ENCODE measurements at places on chromosomes 7 and 10.

GRCh38 chr10:89171996-89172395, 35.1 kb downstream of the CH25H start:
- no peak for DNase-seq

DNA sequence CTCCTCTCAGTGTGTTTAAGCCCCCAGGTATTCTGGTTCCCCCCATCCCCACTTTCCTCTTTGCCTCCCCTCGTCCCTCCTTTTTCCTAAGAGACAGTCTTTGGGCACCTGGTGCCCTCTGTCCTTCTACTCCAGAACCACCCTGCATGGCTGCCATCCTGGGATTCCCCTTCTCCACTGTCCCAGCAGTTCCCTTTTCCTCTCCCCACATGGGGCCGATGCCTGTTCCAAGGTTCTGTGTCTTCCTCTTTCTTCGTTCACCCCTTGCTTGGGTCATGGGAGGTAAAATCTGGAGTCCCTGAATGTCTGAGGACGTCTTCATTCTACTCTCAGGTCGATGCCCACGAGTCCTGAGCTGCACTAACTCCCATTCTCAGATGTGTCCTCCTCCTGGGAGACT, 120.8 kb downstream of the TAX1BP1 start:
- DNase-seq, result no peak

DNA sequence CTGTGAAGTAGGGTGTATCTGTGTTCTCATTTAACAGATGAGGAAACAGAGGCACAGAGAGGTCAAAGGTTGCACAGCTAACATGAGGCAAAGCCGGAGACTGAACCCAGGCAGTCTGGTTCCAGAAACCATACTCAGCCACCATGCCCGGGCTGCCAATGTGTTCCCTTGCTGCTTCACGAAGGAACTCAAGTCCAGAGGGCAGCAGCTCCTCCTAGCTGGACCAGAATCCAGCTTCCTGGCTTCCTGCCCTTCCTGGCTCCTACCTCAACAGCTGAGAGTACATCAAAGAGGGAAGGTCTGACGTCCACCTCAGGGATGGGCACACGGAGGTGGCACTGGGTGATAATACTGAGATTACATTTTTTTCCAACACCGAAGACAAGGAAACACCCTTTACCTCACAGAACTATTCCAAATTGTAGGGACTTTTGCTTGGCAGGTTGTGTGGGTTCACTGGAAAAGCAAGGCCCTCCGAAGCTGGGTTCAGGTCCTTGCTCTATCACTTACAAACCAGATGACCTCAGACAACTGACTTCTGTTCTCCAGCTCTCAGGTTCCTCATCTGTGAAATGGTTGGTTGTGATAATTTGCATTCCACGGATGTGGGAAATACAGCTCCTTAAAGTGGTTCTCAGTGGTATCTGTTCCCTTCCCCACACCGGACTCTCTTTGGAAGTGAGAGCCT, 154.1 kb upstream of the ZMIZ1 start:
- no peak for DNase-seq

- no peak for DNase-seq
Observed at GRCh38 chr10:133257489-133258065, 19.1 kb downstream of the ADAM8 start.

- no peak for DNase-seq
Observed at GRCh38 chr7:140008755-140009610, 53.8 kb downstream of the PARP12 start.

- no peak for DNase-seq
Observed at GRCh38 chr7:107528461-107528860, 35.3 kb downstream of the COG5 start.

- no peak for DNase-seq
Observed at GRCh38 chr10:49230004-49230403, 41.8 kb upstream of the TMEM273 start.

GRCh38 chr7:3592401-3593134, 291.5 kb downstream of the SDK1 start:
- DNase-seq, result no peak

DNA sequence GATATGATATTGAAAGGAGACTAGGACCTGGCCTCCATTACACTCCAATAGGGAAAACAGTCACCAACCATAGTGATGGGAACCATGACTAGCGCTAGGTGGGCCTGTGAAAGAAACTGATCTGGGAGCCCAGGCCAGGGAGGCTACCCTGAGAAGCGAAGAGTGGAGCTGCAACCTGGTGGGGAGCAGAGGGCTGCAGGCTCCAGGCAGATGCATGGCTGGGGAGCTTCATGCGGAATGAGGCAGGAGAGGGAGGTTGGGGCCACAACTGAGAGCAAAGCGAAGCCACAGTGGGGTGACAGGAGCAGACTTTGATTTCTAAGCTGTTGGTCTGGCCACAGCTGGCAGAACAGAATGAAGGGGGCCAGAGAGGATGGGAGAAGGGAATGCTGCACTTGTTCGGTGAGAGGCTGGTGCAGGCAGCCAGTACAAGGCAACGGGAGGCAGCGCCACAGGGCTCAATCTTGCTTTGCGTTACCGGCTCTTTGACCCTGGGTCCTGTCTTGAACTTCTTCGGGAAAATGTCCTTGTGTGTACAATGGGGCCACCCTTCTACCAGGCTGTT, 88.4 kb downstream of the TACC2 start:
- no peak for DNase-seq

GRCh38 chr10:96858706-96859050, 26.6 kb downstream of the LCOR start:
- no peak for DNase-seq

GRCh38 chr7:92244808-92245486, 767 bp downstream of the KRIT1 start:
- no peak for DNase-seq

DNA sequence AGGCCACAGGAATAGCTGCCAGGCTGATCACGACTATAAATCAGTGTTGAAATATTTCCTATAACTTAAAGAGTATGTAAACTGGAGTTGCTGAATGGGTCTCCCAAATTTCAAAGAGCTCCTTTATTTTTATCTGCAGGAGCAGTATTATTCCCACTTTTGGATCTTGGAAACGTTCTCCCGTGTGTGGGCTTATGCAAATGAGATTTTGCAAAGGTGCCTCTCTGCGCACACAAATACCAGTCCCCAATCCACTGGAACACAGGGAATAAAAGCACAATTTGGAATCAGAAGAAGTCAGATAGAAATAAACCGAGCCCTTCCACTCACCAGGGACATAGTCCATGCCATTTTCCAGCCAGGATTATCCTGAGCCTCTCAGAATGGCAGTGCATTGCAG, 350.2 kb upstream of the CELF2 start:
- no peak for DNase-seq

GRCh38 chr10:60525716-60526585, 136.3 kb upstream of the ANK3 start:
- no peak for DNase-seq

GRCh38 chr10:48470115-48470892, 134.6 kb downstream of the ARHGAP22 start:
- DNase-seq, result no peak

DNA sequence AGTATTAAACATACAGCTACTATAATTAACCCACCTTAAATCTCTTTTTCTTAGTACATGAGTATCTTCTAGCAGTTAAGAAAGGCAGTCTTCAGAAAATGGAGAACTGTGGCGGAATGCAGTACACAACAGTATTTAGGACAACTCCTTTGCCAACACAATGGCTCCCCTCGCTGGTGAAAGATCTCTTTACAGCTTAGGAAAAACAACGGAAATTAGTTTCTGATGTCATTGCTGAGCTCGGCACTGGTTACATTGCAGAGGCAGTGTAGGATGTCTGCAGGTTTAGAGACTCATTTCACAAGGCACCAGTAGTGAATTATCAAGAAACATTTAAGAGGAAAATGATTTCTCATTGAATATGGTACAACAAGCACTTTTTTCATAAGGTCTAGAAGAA, 43.4 kb downstream of the GLRX3 start:
- DNase-seq, result no peak

DNA sequence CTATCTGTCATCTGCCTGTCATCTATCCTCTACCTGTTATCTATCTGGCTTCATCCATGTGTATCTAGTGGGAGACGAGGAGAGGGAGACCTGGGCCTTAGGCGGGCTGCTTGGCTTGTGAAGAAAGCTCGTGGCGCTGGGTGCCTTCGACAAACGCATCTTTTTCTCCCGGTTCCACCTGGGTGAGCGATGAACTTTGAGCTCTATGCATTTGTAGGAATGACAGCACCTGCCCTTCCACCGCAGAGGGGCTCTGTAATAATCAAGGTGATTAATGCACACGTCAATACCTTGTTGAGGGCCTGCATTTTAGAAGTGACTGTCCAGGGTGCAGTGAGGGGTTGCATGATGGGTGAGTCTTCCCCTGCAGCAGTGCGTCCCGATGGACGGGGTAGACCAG, 2.6 kb upstream of the VIPR2 start:
- DNase-seq, result no peak

DNA sequence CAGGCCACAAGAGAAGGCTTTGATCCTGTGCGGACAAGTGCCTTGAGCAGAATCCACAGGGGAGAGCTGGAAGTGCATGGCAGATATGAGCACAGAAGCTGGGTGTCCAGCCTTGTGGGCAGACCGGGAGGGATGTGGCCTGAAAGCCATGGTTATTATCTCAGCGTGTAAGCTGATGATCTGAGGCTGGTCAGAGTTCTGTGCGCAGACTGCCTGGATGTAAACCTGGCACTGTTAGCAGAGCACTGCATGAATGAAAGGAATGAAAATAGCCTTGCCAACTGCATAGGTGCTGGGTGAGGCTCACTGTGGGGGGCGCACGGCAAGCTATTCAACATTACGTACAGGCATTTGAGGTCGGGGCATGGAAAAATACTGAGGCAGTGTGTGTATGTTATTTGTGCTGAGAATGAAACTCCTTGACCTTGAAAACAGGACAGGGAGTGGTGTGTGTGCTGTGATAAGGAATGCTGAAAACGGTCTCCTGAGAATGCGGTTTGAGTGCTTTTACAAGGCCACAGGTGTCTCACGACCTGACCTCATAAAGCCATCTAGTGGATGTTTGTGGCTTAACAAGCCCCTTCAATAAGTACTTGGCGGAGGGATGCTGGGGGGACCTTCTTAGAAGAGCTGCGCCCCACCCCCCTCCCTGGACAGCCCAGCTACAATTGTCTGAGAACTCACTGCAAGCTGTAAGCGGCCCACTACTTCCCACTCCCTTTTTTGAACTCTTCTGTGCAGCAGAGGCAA, 18.7 kb downstream of the AKR1C1 start:
- DNase-seq, result no peak

DNA sequence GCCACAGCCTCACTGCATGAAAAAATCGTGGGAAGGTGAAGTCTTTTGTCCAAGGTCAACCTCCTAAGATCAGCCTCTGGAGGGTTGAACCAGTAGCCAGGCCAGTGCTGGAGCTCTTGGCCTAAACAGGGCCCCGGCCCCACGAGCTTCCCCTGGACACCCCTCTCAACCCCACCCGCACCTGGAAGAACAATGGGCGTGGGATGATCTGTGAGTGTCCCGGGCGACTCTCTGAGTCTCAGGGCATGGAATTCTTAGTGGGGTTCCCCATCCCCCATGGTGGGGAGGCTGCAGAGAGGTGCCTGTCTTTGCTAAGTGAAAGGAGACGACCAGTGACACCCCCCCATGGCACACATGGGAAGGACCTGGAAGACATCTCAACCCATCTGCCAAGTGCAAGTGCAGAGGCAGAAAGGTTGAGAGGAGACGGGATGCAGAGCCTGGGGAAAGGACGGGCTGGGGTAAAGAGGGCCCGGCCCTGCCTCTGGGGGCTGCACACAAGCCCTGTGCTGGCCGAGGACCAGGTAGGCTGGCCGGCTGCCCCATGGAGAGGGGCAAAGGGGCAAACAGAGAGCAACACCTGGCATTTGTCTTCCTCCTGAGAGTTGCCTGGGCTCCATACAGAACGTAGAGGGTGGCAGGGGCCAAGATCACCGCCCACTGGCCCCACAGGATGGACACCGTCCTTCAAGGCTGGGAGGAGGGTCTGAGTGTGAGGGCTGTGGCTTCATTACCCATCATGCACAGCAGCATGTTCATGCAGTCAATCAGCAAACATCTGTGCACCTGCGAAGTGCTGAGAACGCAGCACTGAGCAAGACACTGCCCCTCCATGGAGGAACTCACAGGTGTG, 163.0 kb upstream of the PPP2R2D start:
- no peak for DNase-seq

- no peak for DNase-seq
Observed at GRCh38 chr7:103148131-103148993, 537 bp downstream of the NAPEPLD start.

DNA sequence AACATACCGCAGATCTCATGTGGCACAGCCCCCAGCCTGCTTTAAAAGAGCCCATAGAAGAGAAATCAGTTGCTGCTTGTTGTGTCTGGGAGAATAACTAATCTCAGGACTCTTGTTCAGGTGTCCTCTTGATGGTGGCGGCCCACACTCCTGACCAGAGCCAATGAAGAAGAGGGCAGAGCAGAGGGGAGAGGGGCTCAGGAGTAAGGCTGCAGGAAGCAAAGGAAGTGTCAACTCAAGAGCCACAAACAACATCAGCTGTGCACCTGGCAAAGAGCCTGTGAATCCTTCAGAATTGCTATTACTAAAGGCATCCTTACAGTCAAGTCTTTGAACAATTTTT, 59.8 kb upstream of the PTN start:
- no peak for DNase-seq

- DNase-seq, result no peak
Observed at GRCh38 chr7:151690606-151691005, 170.9 kb upstream of the RHEB start.

GRCh38 chr7:124784879-124785818, 19.6 kb upstream of the GPR37 start:
- no peak for DNase-seq

DNA sequence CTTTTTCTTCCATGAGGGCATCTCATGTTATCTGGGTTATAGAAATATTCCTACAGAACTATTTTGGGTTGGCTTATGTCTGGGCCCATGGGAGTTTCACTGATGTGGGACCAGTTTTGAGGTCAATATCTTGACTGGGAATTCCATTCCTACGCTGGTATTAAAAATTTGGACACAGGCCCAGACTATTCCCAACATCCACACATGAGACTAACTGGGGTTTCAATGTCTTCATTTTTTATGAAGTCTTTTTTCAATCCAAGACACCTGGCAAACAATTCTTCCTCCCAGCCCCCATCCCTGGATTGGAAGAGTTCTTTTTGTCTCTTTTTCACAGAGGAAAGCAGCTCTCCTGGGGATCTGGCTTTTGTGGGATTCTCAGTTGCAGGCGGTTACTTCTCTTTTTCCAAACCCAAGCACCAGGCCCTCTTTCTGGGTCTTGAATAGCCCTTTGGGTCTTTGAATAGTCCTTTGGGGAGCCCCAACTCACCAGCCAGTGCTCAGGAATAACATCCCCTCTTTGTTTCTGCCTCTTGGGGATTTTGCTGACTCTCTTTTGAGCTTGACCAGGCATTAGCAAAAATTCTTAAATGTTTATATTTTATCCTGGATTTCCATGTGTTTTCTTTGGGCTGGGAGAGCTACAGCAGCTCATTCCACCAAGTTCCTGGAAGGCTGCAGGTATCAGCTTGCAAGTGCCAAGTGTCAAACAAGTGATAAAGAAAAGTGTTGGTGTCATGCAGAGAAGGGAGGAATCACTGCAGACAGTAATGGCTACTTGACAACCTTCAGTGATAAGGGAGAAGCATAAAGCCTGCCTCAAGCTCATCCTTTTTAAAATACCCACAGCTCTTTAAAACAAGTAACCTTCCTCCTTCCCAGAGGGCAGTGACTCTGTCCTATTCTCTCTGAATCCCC, 234.3 kb downstream of the ADAM12 start:
- DNase-seq, result no peak
